ENCODE measurements at places on chromosomes 5 and 9.

DNA sequence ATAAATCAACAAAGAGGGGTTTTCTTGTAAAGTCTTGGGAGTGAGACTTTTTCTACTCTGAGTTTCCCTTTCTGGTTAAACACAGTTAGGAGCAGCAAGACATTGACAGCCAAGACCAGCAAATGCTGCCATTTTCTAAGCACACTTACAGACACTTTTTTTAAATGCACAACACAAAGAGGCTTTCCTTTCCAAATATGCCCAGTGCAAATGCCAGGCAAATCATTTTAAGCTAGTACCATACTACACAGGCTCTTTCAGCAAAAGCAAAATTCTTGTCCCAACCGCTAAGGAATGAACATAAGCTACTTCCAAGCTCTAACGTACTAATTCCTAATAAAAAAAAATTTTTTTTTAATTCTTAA is 68.2 kb downstream of the DENND1A start:
- DNase-seq = no peak

- peak; percentile 32 for DNase-seq
Measured at GRCh38 chr9:130707225-130707976, 13.8 kb downstream of the EXOSC2 start.

DNA sequence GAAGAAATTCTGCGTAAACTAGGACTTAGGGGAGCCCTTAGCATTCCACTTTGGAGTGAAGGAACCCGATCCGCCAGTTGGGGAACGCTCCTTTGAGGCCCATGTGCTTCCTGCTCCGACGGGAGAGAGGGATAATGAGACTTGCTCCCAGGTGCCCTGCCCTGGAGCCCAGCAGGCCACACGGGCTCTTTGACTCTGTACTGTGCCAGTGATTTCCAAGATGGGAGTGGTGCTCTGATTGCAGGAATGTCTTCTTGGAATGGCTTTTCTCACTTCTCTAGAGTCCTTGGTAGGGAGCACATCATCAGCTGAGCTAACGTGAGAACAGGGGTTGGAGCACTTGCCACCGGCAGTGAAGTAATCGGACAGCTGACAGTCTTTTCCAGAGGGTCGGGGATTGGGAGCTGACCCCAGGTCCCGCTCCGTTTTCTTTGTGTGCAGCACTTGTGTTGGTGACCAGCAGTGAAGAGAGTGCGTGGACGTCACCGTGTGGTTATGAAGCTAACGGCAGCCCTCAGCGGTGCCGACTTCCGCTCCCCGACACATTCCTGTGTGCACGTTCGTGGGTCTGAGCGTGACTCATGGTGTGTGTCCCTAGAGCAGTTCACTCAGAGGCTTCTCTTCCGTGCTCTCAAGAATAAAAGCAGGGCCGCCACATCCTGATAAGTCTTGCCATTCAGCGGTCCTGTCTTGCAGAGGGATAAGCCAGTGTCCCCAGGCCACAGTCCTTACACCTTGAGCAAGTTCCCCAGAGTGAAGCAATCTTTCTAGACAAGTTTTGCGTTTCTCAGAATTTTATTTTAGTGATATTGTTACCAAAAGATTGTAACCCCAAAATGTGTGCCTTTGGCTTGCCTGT is 25.6 kb downstream of the ABL1 start:
- DNase-seq = no peak

DNA sequence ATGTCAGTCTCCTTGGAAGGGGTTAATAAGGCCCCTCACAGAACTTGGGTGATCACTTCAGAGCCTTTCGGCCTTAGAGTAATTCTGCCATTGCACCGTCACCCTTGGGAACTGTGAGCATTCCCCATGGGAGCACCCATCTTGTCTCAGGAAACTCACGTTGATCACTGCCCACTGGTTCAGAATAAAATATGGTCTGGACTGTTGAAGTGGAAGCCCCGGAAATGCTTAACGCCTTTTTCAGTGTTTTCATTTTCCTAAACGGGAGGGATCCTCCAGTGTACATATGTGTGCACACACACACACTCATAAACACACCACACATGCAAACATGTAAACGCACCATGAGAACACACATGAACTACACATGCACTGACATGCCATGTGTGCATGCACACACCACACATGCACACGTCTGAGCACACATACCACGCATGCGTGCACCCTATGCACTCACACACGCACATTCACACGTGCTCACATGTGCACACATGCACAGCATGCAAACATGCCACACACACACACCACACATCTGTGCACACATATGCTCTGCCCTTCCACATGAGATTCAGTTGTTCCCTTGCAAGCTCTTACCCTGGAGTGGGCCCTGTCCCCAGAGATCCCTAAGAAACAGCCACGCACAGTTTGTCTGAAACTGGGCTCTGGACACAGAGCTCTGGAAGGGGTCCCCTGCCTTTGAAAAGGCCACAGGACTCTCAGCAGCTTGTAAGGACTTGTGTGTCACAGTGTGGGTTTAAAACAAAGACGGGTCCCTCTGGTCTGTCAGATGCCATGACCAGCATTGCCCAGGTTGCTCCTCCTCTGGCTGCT is 17.0 kb downstream of the MRPL36 start:
- DNase-seq = no peak

DNA sequence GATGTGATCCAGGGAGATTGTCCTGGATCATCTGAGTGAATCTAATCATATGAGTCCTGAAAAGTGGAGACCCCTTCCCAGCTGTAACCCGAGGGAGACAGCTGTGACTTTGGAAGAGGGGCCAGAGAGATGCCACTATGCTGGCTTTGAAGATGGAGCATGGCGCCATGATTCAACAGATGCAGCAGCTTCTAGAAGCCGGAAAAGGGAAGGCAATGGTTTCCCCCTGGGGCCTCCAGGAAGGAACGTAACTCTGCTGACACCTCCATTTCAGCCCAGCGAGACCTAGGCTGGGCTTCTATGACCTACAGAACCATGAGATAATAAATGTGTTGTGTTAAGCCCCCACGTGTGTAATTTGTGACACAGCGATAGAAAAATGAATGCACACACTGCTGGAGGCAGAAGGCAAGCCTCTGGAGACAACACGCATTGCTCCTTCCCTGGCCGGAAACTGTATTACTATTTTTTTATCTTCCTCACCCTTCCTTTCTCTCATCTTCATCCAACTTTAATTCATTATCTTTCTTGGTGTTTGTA is 16.6 kb upstream of the SARDH start:
- DNase-seq = no peak

DNA sequence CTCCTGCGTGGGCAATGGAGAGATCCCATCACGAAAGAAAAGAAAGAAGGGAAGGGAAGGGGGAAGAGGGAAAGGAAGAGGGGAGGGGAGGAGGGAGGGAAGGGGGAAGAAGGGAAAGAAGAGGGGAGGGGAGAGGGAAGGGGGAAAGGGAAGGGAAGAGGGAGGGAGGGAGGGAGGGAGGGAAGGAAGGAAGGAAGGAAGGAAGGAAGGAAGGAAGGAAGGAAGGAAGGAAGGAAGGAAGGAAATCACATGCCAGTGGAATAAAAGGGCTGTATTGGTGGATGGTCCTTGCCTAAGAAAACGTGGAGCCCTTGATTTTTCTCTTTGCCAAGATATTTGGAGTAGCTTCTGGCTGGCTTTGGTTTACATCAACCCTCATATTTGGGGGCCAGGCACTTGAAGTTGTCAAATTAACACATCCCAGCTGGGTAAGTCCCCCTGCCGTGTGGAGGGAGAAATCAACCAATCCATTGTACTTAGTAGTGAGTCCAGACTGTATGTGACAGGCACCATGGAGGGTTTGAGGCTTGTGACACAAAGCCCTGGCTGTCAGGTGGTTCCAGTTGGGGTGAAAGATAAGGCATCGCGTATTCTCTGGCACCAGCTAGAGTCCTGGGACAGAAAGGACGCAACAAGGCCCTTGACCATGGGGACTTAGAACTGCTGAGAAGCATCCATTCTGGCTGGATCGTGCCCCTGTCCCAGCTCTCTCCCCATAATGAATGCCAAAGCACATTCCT is 23.7 kb downstream of the IDNK start:
- DNase-seq = no peak

- no peak for DNase-seq
Measured at GRCh38 chr5:148290271-148291195, 21.7 kb upstream of the SPINK7 start.

DNA sequence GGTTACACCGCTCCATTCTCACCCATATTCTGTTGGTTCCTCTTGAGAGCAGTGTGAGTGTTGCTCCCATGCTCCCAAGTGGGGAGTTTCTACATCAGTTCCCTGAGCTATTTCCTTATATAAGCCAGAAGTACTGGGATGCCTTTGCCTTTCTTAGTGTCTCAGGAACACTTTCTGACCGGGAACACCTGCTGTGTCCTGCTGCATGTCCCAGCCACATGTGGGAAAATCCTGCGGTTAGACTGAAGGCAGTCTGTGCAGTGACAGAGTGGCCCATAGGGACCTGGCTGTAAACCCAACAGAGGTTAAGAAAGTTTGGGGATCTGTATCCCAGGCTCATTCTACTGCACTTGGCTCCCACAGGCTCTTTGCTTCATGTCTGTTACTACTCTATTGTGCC is 126.0 kb downstream of the EGFLAM start:
- DNase-seq = no peak

DNA sequence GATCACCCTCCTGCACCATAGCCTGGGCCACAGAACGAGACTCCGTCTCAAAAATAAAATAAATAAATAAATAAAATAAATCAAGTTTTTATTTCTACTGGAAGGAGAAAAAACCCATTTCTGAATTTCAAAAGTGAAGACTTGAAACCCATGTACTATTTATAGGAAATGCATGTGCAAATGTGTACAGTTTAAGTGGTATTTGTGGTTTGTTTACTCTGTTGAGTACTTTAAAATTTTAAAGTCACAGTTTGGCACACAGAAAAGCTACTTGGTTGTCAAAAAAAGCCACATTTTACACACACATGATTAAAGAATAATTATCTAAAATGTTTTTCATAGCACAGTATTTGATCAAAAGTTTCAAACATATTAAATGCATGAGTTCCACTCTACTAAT is 43.6 kb downstream of the NR3C1 start:
- no peak for DNase-seq

DNA sequence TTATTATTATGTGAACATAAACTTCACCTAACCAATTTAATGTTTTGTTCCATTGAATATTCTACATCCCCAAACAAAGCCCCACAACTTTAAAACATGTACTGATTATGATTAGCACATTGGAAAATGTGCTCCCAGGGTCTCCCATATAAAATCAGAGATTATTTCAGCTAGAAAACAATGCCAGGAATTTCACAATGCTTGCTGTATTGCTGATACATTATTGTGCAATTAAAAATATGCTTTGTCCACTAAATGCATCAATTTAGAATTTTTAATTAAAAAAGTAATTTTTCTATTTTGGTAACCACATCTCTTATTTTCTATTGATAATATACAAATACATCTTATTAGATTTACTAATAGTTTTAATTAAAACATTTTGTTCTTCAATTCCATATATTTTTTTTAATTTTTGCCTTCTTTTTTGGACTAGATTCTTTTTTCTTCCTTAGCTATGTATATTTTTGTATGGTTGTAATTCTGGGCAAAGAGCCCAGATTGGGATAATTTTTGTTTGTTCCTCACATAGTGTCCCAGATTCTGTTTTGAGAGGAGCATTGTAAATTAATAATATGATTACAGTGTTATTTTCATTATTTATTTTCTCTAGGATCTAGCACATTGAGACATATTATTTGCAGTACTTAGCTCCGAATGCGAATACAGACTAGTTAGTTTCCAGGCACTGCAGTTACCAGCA is 241.5 kb upstream of the CDH18 start:
- peak; percentile 4 for DNase-seq

DNA sequence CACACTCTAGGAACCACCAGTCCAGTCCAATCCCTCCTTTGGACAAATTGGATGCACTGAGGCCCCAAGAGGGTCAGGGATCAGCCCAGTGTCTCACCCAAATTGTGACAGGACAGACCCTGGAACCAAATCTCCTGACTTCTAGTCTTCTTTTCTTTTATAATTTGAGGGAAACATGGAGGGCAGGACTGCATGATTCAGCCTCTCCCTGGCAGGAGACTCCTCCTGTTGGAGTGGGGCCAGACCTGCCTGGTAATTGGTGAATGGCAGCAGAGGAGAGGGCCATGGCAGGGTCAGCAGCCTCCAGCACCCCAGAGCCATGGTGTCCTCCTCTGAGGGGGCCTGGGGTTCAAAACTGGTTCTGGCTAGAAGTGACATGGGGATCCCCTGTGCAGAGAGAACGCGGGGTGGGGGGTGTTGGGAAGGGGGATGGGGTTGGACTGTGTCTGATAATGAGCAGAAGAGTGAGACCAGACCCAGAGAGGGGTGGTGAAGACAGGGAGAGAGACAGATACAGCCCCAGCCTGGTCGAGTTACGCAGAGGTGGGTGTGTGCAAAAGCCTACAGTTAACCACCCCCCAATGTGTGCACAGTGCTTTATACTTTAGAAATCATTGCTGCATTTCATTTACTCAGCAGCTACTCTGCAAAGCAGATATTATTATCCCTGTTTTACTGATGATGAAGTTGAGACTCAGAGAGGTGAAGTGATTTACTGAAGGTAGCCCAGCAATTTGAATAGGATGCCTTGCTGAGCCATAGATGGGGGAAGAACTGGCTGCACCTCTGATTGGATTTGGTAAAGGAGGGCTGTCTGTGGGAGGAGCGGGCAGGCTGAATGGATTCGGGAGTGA is 3.8 kb upstream of the SYNPO start:
- no peak for DNase-seq

DNA sequence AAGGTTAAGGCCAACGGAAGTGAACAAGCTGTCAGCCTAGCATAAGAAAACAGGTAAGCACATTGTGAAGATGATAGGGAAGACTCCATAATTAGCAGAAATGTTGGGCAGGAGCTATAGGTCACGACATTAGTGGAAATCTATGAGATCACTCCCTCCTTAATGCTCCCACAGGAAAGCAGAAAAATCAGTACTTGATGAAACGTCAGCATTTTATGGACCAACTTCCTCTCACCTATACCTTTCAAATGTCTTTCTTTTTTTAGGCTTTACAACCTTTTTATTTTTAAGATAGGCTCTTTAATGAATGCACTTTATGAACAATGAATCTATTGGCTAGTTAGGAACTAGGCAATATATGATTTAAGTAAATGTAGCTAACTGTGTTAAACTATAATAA is 29.4 kb upstream of the HCN1 start:
- DNase-seq = no peak

- DNase-seq = no peak
Measured at GRCh38 chr5:153742060-153742459, 251.6 kb downstream of the GRIA1 start.

- DNase-seq = no peak
Measured at GRCh38 chr5:154313360-154314017, 123.0 kb downstream of the GALNT10 start.

GRCh38 chr9:125747053-125747764 is at the start of gene PBX3:
Gene PBX3, plus strand, starts transcription at chr9:125747373.
- peak; percentile 45 for DNase-seq

GRCh38 chr5:49953-50544 is 41.9 kb upstream of the PLEKHG4B start:
- no peak for DNase-seq

GRCh38 chr5:103410172-103410571 is 151.6 kb downstream of the MACIR start:
- DNase-seq = no peak
